ENCODE measurements at places on chromosomes 2 and 18. TPM values are rescaled to one million over a fixed set of nuclear protein-coding genes. Genes with fewer than 3 reads are reported as not detected.

DNA sequence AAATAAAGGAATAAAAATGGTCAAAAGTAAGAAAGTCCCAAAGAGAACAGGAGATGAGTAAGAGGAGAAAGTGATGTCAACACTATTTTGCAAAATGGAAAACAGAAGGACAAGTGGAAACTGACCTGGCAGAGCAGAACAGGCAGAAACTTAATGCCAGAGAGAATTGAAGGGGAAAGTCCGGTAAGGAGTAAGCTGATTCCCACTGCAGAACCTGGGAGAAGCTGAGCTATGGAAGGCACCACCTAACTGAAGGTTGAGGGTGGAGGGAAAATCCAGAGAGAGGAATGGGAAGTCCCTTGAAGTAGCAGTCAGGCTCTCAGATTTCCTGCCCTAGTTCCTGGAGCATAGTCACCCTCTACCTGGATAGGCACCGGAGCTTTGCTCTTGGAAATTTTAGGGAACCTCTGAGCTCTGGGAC, 59.8 kb downstream of the MOGAT1 start:
- no peak overlapping the region for H3K4me3 ChIP-seq
- DNase-seq = no peak
- H3K27ac ChIP-seq = no peak overlapping the region
- no peaks in the 10 kb centered on the region for H3K27me3 ChIP-seq
- no peaks in the 10 kb centered on the region for H3K36me3 ChIP-seq

- peaks cover 6% of the 10 kb centered on the region for H3K4me1 ChIP-seq
- no peaks in the 10 kb centered on the region for H3K36me3 ChIP-seq
- no peak for DNase-seq
- H3K27me3 ChIP-seq = no peaks in the 10 kb centered on the region
- no peak overlapping the region for H3K27ac ChIP-seq
Measured at GRCh38 chr2:97718051-97718882, 4.9 kb downstream of the ZAP70 start.

DNA sequence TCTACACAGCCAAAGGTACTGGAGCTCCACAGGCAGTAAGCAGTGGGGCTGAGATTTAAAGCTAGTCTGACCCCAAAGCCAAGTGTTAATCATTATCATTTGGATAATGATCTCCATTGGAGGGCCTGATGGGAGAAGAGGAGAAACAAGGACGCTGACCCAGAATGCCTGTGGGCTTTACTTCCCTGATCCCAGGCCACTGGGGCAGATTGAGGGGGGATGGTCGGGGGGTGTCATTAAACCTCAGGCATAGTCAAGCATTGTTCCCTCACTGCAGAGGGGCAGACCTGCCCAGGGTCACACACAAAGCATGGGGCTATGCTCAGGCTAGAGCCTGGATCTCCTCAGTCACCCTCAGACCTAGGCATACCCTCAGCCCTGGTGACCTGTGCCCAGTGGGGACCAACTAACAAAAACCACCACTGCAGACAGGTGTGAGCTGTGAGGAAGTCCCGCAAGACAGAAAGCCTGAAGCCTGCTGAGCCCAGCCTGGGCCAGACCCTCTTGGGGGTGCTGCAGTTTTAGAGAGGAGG, 53.4 kb downstream of the SDC1 start:
- H3K36me3 ChIP-seq = no peaks in the 10 kb centered on the region
- no peaks in the 10 kb centered on the region for H3K27me3 ChIP-seq
- H3K27ac ChIP-seq = no peak overlapping the region
- H3K4me3 ChIP-seq = no peak overlapping the region
- DNase-seq = peak; percentile 16

- no peaks in the 10 kb centered on the region for H3K27me3 ChIP-seq
- H3K36me3 ChIP-seq = no peaks in the 10 kb centered on the region
- no peak overlapping the region for H3K4me3 ChIP-seq
- H3K4me1 ChIP-seq = no peaks in the 10 kb centered on the region
- no peak overlapping the region for H3K27ac ChIP-seq
- no peak for DNase-seq
Measured at GRCh38 chr2:196277002-196277401, 105.6 kb upstream of the STK17B start.

DNA sequence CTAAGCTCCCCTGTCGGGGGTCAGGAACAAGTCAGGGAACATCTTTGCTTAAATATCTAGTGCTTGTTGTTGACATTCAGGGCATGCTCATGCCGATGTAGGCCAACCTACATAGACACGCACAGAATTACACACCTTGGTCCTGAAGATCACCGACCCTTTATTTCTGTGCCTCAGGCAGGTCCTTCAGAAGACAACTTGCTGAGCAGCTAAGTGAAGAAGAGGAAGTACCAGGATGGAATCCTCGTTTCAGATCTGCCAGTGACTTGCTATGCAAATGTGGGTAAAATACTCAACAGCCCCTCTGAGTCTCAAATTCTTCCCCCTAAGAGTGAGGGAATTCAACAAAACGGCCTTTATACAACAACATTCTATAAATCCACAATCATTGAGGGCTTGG, 494.7 kb downstream of the BCL11A start:
- no peaks in the 10 kb centered on the region for H3K36me3 ChIP-seq
- H3K27ac ChIP-seq = no peak overlapping the region
- H3K4me1 ChIP-seq = peaks cover under 1% of the 10 kb centered on the region
- no peak for DNase-seq
- no peak overlapping the region for H3K4me3 ChIP-seq
- no peaks in the 10 kb centered on the region for H3K27me3 ChIP-seq

DNA sequence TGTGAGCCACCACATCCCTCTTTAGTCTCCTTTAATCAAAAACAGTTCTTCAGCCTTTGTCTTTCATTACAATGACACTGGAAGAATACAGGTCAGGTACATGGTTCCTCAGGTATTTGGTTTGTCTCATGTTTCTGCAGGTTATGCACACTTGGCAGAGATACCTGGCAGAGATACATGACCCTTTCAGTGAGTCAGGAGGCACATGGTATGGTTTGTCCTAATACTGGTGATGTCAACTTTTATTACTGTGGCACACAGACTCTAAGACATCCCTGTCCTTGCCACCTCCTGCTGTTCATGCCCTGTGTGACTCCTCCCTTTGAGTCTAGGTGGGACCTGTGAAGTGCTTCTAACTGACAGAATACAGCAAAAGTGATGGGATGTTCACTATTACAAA, 58.4 kb downstream of the SPIRE1 start:
- no peak overlapping the region for H3K4me3 ChIP-seq
- no peak for DNase-seq
- no peaks in the 10 kb centered on the region for H3K4me1 ChIP-seq
- H3K36me3 ChIP-seq = no peaks in the 10 kb centered on the region
- no peak overlapping the region for H3K27ac ChIP-seq

- DNase-seq = no peak
- H3K4me3 ChIP-seq = no peak overlapping the region
- no peaks in the 10 kb centered on the region for H3K27me3 ChIP-seq
- H3K4me1 ChIP-seq = no peaks in the 10 kb centered on the region
- no peak overlapping the region for H3K27ac ChIP-seq
Measured at GRCh38 chr18:13703899-13704298, 22.5 kb downstream of the FAM210A start.

GRCh38 chr18:7334973-7335568, 104.2 kb downstream of the LRRC30 start:
- H3K36me3 ChIP-seq = no peaks in the 10 kb centered on the region
- H3K27me3 ChIP-seq = no peaks in the 10 kb centered on the region
- no peak overlapping the region for H3K4me3 ChIP-seq

- H3K27ac ChIP-seq = no peak overlapping the region
- H3K27me3 ChIP-seq = no peaks in the 10 kb centered on the region
- DNase-seq = peak; percentile 49
- H3K36me3 ChIP-seq = no peaks in the 10 kb centered on the region
Measured at GRCh38 chr2:112958428-112959108, 19.2 kb upstream of the IL36G start.

- DNase-seq = no peak
- no peak overlapping the region for H3K4me3 ChIP-seq
- no peaks in the 10 kb centered on the region for H3K27me3 ChIP-seq
- no peaks in the 10 kb centered on the region for H3K36me3 ChIP-seq
- H3K27ac ChIP-seq = no peak overlapping the region
- H3K4me1 ChIP-seq = peaks cover 6% of the 10 kb centered on the region
Measured at GRCh38 chr18:8980918-8981317, 121.6 kb upstream of the NDUFV2 start.

DNA sequence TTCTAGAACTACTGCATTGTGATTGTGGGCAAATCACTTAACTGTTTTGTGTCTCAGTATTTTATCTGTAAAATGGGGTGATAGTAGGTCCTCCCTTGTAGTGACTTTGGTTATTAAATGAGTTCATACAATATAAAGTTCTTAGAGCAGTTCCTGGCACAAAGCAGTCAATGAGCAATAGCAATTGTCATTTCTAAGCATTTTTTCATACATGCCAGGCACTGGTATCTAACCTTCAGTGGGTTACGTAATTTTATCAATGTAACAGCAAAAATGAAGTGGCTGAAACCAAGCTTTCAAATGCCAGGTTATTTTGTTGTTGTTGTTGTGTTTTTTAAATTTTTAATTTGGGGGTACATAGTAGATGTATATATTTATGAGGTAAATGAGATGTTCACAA, 401.9 kb downstream of the MEIS1 start:
- no peaks in the 10 kb centered on the region for H3K27me3 ChIP-seq
- no peaks in the 10 kb centered on the region for H3K4me1 ChIP-seq
- H3K36me3 ChIP-seq = no peaks in the 10 kb centered on the region
- H3K4me3 ChIP-seq = no peak overlapping the region
- DNase-seq = no peak

GRCh38 chr2:104804148-104804890, 49.6 kb upstream of the POU3F3 start:
- H3K4me1 ChIP-seq = no peaks in the 10 kb centered on the region
- DNase-seq = peak; percentile 38
- H3K27ac ChIP-seq = no peak overlapping the region
- no peak overlapping the region for H3K4me3 ChIP-seq
- H3K36me3 ChIP-seq = no peaks in the 10 kb centered on the region

- no peak overlapping the region for H3K27ac ChIP-seq
- no peaks in the 10 kb centered on the region for H3K36me3 ChIP-seq
- DNase-seq = no peak
- H3K4me3 ChIP-seq = no peak overlapping the region
- no peaks in the 10 kb centered on the region for H3K4me1 ChIP-seq
- H3K27me3 ChIP-seq = no peaks in the 10 kb centered on the region
Measured at GRCh38 chr2:134386310-134386709, 132.4 kb downstream of the MGAT5 start.

DNA sequence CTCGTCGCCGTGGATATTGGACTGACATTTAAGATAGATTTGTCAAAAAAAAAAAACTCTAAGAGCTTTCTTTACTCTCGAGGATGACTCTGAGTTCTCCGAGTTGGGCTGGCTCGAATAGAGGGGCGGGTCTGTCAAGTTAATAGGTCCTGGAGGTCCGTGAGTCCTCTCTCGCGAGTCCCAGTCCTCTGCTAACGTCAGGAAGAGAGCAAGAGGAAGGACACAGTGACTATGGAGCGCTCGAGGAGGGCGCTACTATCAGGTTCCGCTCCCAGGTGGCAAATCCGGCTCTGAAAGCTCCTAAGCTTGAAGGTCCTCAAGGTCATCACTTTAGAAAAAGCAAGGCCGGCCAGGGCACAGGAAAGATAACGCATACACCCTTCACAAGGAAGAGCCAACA, 404 bp upstream of the AKAIN1 start:
- H3K27me3 ChIP-seq = peaks cover 27% of the 10 kb centered on the region
- peak overlapping the region; percentile 89 for H3K4me3 ChIP-seq
- no peak overlapping the region for H3K27ac ChIP-seq
- DNase-seq = peak; percentile 43
- H3K36me3 ChIP-seq = no peaks in the 10 kb centered on the region

GRCh38 chr2:196640031-196640548, 575 bp downstream of the CCDC150 start:
- peak overlapping the region; percentile 40 for H3K27ac ChIP-seq
- H3K4me3 ChIP-seq = peak overlapping the region; percentile 89
- peaks cover 3% of the 10 kb centered on the region for H3K36me3 ChIP-seq
- no peaks in the 10 kb centered on the region for H3K27me3 ChIP-seq
- DNase-seq = no peak
- no peaks in the 10 kb centered on the region for H3K4me1 ChIP-seq

DNA sequence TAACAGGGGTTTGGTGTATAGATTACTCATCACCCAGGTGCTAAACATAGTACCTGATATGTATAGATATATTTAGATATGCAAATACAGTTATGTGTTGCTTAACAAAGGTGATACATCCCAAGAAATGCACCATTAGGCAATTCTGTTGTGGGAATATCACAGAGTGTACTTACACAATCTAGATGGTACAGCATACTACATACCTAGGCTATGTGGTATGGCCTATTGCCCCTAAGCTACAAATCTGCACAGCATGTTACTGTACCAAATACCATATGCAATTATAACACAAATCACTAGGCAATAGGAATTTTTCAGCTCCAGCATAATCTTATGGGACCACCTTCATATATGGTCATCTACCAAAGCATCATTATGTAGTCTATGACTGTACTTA, 43.5 kb upstream of the NPAS2 start:
- no peak overlapping the region for H3K4me3 ChIP-seq
- H3K4me1 ChIP-seq = no peaks in the 10 kb centered on the region
- no peak for DNase-seq

GPR155 gene
- 0.35 TPM for total RNA-seq

FIGN gene
- 12.9 TPM for total RNA-seq

APCDD1 gene
- total RNA-seq = 1.8 TPM

CPLX4 gene
- not detected for total RNA-seq

SERPINB3 gene
- 1.7 TPM for total RNA-seq

ANKRD53 gene
- total RNA-seq = 0.28 TPM

C1QL2 gene
- total RNA-seq = 0.81 TPM

PSTPIP2 gene
- total RNA-seq = 3.6 TPM

SKA1 gene
- total RNA-seq = 20.6 TPM

SCLY gene
- total RNA-seq = 53.4 TPM

SPDYA gene
- total RNA-seq = 0.52 TPM

CCDC68 gene
- not detected for total RNA-seq

DSG4 gene
- total RNA-seq = not detected

All from H9 (cell line).